AG08395 (cell line): ENCODE measurements at places on chromosomes 5 and 9.

- peak; percentile 79 for DNase-seq
Observed at GRCh38 chr5:148913985-148914431, 87.6 kb downstream of the ADRB2 start.

GRCh38 chr9:4192450-4192849 is 107.4 kb downstream of the GLIS3 start:
- DNase-seq, result no peak

GRCh38 chr5:129696636-129697035 is 51.3 kb upstream of the MINAR2 start:
- no peak for DNase-seq

DNA sequence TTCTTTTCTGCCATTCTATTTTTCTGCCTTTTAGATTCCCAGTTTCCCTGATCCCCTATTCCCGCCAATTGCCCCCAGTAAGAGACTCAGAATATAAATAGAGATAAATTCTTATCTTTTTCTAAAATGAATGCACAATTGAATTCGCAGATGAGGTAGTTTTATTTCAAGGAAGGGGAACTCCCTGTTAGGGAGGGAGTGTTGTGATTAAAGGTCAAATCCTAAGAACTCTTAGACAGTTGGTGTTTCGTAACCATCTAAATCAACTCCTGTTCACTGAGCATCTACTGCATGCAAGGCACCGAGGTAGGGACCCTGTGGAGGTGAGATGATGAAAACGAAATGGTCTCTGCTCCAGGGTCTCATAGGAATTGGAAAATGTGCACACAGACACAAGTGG is 7.7 kb upstream of the MAP3K1 start:
- no peak for DNase-seq

DNA sequence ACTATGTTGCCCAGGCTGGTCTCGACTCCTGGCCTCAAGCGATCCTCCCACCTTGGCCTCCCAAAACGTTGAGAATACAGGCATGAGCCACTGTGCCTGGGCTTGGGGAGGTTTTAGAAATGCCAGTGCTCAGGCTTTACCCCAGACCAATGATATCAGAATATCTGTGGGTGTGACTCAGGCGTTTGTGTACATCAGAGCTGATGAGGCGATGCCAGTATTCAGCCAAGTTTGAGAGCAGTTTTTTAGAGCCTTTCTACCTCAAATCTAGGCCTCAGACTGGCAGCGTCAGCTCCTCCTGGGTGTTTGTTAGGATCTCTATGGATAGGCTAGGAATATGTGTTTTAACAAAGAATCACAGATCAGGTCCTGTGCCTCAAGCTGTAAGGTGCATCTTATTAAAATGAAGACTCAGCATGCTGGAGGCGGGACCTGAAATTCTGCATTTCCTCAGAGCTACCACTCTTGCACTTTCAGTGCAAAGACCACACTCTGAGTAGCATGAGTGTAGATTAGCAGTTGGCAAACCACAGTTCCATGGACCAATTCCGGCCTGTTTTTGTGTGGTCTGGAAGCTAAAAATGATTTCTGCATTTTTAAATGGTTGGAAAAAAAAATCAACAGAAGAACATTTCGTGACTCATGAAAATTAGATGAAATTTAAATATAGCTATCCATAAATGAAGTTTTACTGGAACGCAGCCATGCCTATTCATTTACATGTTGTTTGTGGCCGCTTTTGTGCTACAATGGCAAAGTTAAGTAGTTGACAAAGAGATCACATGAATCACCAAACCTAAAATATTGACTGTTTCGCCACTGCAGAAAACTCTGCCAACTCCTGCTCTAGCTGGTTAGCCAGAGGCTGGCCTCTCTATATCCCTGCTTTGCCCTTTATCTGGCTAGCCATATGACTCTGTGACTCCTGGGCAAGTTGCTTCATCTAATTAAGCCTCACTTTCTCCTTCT is 92.2 kb downstream of the KLF4 start:
- DNase-seq, result peak; percentile 60

GRCh38 chr9:88310310-88310980 is 77.8 kb upstream of the SPIN1 start:
- DNase-seq, result no peak

DNA sequence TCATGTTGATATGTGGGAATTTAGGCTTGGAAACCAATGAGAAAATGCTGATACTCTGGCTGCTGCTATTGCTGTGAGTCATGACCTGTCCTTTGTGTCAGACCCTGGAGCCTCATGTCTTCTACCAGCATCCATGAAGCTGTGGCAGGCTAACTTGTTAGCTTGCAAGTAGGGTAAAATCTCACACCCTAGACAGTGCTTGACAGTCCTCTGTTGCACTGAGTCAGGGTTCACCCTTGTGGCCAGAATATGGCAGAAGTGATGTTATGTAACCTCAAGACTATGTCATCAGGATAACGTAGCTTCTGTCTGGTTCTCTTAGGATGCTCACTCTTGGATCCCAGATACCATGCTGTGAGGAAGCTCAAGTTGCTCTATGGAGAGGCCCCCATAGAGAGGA is 110.8 kb downstream of the LHX2 start:
- DNase-seq, result peak; percentile 23

DNA sequence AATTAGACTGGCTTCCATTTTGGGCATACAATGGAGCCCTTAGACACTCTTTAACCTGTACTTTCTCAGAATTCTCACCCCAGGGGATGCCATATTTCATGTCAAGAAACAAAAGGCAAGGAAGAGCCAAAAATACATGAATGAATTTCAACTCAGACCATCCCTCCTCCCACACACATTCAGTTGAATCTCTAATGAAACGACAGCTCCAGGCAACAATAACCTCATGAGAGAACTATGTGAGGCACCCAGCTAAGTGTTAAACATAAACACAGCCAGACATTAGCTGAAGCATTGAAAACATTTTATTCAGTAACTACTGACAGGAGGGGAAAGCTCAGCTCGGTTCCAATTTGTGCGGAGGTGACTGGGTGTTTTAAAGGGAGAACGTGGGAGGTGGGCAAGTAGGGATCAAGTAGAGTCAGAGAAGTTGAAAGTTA is 1359.1 kb upstream of the CDH9 start:
- no peak for DNase-seq

DNA sequence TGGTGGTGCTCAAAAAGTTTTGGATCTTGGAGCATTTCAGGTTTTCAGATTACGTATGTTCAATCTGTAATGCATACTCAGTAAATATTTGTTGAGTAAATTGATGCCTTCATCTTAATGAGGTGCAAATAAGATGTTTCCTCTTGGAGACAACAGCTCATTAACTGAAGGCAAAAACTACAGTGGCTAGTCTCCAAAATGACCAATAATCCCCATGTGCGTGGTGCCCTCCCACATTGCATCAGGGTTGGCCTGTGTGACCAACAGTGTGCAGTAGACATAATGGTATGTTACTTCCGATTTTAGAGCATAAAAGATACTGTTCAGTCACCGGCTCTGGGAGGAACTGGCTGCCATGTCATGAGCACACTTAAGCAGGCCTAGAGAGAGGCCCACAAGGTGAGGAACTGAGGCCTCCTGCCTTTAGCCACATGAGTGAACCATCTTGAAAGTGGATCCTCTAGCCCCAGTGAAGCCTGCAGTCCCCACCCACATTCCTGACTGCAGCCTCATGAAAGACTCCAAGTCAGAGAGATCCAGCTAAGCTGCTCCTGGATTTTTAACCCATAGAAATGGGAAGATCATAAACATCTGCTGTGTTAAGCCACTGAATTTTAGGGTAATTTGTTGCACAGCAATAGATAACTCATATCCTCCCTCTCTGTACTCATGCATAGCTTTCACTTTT is 55.7 kb downstream of the LIFR start:
- DNase-seq, result peak; percentile 54

GRCh38 chr5:134174841-134175839 is 1.6 kb downstream of the SKP1 start:
- peak; percentile 24 for DNase-seq

DNA sequence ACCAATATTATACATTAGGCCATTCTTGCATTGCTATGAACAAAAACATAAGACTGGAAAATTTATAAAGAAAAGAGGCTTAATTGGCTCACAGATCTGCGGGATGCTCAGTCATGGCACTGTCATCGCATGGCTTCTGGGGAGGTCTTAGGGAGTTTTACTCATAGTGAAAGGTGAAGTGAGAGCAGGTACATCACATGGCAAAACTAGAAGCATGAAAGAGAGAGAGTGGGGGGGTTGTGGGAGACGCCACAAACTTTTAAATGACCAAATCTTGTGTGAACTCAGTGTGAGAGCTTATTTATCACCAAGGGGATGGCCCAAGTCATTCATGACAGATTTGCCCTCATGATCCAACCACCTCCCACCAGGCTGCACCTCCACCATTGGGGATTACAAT is 398.3 kb upstream of the EDIL3 start:
- DNase-seq, result no peak

DNA sequence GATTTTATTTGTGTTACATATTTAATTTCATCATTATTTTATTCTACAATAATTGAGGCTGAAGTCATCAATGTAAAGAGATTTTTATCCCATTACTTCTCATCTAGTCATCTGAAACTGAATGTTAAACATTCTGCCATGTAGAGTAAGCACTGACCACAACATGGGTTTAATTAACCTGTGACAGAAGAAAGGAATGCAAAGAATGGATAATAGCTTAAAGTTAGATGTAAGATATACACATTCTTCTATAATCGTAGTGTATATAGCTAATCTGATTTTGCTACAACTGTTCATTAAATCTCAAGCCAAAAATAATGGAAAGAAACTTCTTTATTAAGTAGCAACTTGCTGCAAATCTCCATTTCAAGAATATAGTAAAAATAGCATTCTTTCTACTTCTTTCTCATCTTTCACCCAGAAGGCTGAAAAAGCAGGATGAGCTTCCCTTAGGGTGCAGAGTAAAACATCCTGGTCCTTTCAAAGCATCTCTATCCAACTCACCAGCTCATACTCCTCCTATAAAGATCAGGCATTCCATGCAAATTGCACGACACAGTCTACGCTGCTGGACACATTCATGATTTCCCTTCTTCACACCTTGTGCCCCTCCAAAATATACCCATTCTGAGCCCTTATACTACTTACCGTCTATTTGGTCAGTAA is 115.2 kb downstream of the EFNA5 start:
- DNase-seq, result peak; percentile 4

- DNase-seq, result peak; percentile 86
Observed at GRCh38 chr9:121556580-121556979, 56.9 kb upstream of the GGTA1 start.

DNA sequence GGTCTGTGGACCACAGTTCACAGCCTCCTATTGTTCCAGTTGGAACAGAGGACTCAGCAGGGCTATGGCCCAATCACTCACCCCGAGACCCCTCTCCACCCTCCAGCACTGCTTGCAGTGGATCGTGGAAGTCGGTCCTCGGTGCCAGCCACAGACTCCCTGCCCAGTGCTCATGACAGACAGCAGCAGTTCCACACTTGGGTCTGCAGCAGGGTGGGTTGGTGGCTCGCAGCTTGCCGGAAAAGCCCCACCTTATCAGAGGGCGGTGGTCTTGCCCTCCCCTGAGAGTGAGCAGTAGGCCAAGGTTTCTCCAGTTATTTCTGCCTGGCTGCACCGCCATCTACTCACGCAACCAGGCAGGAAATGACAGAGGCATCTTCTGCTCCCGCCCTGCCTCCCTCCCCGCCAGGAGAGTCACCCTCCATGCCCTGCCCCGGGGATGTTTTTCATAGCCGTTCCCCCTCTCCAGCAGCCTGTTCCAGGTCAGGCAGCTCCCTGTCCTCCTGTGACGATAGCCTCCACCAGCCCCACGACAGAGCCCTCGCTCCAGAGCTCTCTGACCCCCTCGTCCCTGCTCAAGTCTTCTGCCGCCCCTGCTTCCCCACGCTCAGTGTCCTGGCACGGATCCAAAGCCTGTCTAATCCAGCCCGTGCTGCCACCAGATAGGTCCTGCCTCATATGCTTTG is 34.5 kb downstream of the UNC5A start:
- peak; percentile 64 for DNase-seq

GRCh38 chr5:104385906-104386305 is 823.3 kb upstream of the NUDT12 start:
- no peak for DNase-seq

- peak; percentile 62 for DNase-seq
Observed at GRCh38 chr9:96856363-96857286, 2.3 kb upstream of the ZNF782 start.

DNA sequence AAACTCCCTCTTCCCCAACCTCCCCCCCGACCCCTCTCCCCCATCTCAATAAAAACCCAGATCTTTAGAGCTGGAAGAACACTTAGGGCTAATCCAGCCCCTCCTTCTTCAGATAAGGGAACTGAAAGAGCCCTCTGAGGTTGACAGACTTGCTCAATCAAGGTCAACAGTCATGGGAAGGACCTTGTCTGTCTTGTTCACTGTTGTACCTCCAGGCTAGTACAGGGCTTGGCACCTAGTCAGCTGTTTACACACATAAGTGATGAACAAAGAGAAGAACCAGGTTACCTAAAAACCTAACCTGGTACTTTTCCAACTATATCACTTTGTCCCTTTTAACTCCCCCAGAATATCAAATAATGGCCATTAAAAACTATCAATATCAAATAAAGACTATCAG is 2.4 kb downstream of the TTC39B start:
- no peak for DNase-seq
